Right cardiac atrium (tissue), 5 donors: ENCODE measurements at places on chromosomes 2 and 18. TPM values are rescaled to one million over a fixed set of nuclear protein-coding genes. Genes with fewer than 3 reads are reported as not detected.

DNA sequence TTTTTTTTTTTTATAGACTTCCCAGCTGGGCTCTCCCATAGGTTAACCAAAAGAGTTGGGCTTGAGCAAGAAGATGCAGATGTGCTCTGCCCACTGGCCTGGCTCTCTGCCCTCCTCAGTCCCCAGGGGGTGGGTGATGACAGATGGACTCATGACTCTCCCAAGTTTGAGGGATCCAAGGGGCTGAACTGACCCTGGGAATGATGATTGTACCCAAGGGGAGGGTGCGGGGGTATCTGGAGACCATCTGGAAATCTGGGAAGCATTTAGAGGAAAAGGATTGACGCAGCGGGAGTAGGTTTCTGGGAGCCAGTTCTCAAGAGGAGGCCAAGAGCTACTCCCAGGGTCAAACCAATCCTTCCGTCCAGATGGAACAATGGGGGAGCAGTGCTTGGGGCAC lies 330.8 kb downstream of the CYP26B1 start:
- DNase-seq, result no peak

GRCh38 chr18:12748671-12749070 lies 45.8 kb downstream of the PSMG2 start:
- DNase-seq, result no peak

IDH1 gene
- 35.7 TPM for total RNA-seq

DNA sequence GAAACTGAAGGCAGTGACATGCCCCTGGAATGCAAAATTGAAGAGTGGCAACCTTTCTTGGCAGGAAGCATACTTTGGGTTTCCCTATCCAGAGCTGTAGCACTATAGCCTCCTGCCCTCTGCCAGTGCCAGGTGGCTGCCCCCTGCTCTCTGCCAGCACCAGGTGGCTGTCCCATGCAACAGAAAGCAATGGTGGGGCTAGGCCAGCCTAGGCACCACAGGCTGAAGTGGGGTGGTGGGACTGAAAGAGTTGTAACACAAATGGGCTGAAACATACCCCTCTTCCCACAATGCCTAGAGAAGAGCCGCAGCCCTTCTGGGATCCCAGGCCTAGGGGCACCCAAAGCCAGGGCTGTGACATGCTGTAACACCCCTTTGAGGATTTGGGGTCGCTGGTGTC lies 1739.3 kb upstream of the LRRTM1 start:
- no peak for DNase-seq

- no peak for DNase-seq
These were observed 118.7 kb upstream of the ZNF516 start for GRCh38 chr18:76613755-76614120.

GRCh38 chr18:56386856-56387255 lies 251.5 kb downstream of the TXNL1 start:
- no peak for DNase-seq

- no peak for DNase-seq
These were observed 54.7 kb downstream of the SLC66A2 start for GRCh38 chr18:79896738-79897137.

DNA sequence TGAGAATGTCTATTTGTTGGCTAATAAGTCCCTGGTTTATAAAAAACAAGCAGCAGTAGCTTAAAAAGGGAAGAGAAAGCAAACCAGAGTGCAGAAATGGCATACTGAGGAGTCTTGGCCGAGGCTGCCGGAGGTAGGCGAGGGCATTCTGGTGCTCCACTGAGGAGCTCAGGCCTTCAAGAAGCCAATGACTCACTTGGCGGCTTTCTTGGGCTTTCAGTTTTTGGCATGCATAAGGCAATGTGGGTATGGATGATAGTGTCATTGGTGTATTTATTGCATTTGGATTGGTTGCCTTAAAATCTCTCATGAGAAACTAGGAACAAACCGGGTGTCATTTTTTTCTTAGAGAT lies 119.6 kb upstream of the ARL5A start:
- DNase-seq, result peak; percentile 54

DNA sequence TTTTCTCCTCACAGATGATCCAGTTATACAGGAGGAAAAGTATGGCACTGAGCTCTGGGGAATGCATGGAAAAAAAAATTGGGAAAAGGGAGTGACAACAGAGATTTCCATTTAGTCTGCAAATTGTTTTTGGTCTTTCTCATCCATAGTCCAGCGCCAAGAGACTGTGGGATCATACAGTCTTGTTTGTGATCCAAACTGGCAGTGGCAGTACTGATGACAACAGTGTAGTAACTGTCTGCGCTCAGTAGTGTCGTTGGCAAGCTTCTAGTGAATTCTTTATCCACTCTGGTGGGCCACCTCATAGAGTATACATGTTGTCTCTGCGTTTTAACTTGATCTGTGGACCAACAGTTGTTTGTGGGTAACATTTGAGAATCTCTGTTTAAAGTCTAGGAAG lies 37.9 kb downstream of the GALNT1 start:
- peak; percentile 37 for DNase-seq

GALNT13 gene
- total RNA-seq, result 2.1 TPM

PSMA8 gene
- not detected for total RNA-seq

GRCh38 chr2:227626580-227627151 lies 9.4 kb downstream of the SCYGR4 start:
- DNase-seq, result no peak

- DNase-seq, result no peak
These were observed 636 bp upstream of the UBXN4 start for GRCh38 chr2:135741043-135741394.

DNA sequence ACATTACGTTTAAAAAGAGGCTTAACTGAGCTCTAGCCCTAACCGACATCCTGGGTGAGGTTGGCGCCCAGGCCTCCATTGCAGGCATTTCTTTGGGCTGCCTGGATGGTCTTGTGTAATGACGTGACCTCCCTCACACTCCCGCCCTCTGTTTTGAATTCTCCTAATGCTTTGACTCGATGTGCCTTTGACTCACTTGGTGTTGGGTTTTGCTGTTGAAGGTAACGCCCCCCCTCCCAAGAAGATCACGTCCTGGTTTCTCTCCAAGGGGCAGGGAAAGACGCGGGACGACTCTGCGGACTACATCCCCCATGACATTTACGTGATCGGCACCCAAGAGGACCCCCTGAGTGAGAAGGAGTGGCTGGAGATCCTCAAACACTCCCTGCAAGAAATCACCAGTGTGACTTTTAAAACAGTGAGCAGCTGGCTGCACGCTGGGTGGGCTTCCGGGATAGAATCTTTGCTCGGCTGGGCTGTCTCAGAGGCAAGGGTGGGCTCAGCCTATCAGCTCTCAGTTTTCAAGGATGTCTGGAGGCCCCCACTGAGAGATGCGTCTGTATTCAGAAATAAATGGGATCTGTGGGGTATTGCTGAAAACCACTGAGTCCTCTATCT lies 87.9 kb upstream of the ATG16L1 start:
- no peak for DNase-seq

DNA sequence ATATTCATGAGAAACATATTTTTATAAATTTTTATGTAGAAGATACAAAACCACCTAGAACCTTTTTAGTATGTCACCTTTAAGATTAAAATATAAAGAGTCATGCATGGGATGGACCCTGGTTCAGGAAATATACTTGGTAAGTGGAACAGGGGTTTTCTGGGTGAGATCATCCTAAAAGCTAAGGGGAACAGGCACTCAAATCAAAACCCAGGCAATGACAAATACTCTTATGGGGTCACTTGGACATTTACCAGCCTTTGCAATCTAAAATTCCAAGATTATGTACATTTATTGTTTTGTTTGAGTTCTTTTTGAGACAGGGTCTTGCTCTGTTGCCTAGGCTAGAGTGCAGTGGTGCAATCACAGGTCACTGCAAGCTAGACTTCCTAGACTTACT lies 65.8 kb downstream of the SGPP2 start:
- DNase-seq, result no peak

ZBTB7C gene
- total RNA-seq, result 2.0 TPM

MCFD2 gene
- total RNA-seq, result 76.9 TPM

DNA sequence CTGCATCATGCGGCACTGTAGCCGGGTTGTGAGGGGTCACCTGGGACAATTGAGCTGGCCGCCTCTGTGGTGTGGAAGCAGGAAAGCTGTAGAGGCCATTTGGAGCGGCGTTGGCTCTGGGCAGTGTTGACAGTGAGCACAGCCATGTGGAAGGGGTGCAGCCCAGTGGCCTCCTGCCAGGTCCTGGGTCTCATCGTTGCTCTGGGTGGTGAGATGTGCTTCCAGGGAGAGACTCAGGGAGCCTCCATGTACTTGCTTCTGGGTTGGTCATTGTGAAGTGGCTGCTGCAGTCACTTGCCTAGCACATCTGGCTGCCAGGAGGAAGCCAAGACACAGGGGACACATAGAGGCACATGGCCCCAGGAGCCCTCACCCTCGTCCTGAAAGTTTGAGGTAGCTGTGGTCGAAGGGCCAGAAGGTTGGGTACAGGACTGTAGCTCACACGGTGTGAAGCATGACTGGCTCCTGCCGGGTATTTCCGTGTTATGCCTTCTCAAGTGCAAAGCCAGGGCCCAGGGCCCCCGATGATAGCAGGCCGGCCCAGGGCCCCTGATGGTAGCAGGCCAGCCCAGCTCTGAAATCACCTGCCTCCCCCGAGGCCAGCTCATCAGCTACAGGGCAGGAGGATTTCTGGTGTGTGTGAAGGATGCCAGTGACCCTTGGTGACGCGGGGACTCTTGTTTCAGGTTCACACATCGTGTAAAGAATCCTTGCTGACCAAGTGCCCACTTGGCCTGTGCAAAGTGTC lies 82.6 kb downstream of the DGKD start:
- DNase-seq, result no peak

- no peak for DNase-seq
These were observed 6.1 kb downstream of the STK11IP start for GRCh38 chr2:219603771-219604170.

- DNase-seq, result no peak
These were observed 145.4 kb downstream of the NBAS start for GRCh38 chr2:15415748-15416147.

DNA sequence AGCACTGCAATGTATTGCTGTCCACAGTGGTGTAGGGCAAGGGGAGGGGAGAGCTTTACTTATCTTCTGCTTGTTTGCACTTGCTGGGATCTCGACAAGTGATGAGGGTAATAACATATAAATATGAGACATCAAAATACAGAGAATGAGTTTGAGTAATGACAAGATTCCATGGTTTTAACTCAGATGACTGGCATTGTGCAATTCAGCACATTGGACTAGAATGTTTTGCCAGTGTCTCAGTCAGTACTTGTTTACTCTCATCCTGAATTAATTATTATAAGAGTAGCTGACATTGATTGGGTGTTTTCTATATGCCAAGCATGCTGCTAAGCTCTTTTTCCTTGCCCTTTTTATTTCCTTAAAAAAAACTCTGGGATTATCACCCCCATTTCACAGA lies 306.7 kb upstream of the MMADHC start:
- no peak for DNase-seq

NOSTRIN gene
- 26.5 TPM for total RNA-seq

- DNase-seq, result no peak
These were observed 44.6 kb downstream of the THUMPD2 start for GRCh38 chr2:39734445-39734844.

GRCh38 chr18:11740461-11740860 lies 51.4 kb downstream of the GNAL start:
- no peak for DNase-seq

GRCh38 chr2:44881856-44882255 lies 59.6 kb upstream of the SIX3 start:
- no peak for DNase-seq

PRKAG3 gene
- total RNA-seq, result 0.15 TPM

DNA sequence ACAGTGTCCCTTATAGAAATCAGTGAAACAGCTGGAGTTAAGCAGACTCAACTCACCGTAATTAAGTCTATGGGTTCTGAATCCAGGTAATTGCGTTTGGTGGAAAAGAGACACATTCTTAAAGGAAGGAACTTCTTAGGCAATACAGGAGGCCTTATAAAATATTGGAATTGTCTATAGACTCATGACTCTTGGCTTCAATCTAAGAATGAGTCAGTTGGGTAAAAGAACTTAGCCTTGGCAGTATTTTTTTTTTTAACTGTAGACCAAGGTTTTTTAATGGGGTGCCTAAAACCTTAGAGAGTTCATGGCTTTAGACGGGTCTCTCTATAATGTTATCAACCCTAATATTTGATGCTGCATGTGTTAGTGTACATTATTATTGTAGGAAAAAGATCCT lies 47.6 kb downstream of the CCDC85A start:
- no peak for DNase-seq

DNA sequence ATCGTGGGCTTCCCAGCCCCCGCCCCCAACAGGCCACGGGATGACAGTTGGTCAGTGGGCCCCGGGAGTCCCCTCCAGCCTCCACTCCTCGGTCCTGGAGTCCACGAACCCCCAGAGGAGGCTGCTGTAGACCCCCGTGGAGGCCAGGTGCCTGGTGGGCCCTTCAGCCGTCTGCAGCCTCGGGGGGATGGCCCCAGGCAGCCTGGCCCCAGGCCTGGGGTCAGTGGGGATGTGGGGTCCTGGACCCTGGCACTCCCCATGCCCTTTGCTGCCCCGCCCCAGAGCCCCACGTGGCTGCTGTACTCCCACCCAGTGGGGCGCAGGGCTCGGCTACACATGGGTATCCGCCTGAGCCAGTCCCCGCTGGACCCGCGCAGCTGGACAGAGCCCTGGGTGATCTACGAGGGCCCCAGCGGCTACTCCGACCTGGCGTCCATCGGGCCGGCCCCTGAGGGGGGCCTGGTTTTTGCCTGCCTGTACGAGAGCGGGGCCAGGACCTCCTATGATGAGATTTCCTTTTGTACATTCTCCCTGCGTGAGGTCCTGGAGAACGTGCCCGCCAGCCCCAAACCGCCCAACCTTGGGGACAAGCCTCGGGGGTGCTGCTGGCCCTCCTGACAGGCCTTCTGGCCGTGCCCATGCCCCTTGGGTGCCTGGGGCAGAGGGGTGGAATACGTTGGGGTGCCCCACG lies 7.6 kb downstream of the NEU4 start:
- DNase-seq, result peak; percentile 49

- no peak for DNase-seq
These were observed 98.6 kb downstream of the NOL10 start for GRCh38 chr2:10591207-10591606.

DNA sequence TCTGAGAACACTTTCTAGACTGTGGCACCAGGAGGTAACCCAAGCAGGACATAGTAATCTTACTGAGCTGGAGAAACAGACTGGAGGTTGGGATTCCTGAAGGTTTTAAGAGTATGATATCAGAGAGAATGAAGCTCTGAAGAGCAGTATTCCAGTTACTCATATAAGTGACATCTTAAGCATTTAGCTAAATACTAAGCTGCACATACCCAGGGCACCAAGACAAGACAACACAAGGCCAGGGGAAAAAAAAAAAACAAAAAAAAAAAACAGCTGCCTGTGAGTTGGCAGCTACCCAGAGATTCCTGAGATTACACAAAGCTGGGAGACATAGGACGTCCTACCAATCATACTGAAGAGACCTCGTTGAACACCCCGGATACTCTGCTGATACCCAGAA lies 175.8 kb downstream of the SRBD1 start:
- no peak for DNase-seq
